Stimulated activated naive CD4-positive, alpha-beta T cell (primary cell): ENCODE measurements at places on chromosomes 1 and 21.

DNA sequence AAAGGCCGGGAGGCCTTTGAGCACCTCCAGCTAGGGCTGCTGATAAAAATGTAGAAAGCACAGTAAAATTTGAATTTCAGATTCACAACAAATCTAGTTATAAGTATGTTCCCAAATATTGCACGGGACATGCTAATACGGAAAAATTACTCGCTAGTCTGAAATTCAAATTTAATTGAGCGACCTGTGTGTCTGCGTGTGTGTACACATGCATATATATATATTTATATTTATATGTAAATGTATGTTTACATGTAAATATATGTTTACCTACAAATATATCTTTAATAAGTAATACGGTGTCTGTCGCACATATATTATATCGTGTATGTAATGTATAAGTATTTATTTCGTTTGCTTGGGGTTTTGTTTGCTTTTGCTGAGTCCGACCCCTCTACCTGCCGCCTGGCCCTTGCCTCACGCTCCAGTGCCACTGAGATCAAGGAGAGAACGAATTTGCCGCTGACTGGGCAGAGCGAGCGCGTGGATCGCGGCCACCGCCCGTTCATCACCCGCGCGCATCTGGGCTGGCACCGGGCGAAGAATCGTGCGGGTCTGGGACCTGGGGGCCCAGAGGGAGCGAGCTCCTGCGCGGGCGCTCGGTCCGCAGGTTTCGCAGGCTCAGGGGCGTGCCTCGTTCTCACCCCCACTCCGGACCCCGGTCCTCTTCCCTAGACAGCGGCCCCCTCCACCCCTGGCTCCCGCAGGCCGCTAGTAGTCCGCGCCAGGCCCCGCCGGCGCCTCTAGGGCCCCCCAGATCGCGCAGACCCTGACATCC is 534 bp upstream of the WRAP73 start:
- DNase-seq, result no peak

GRCh38 chr1:111948209-111949171 is 41.0 kb downstream of the KCND3 start:
- no peak for DNase-seq

- DNase-seq, result no peak
These were observed 817.7 kb upstream of the B3GALT2 start for GRCh38 chr1:194004146-194004545.

- no peak for DNase-seq
These were observed 32.1 kb downstream of the PCSK9 start for GRCh38 chr1:55071477-55071876.

GRCh38 chr1:91572044-91572443 is 71.4 kb downstream of the CDC7 start:
- DNase-seq, result no peak

- no peak for DNase-seq
These were observed 107.8 kb upstream of the TARDBP start for GRCh38 chr1:10904396-10905358.
